ENCODE measurements at places on chromosomes 2 and 18.

DNA sequence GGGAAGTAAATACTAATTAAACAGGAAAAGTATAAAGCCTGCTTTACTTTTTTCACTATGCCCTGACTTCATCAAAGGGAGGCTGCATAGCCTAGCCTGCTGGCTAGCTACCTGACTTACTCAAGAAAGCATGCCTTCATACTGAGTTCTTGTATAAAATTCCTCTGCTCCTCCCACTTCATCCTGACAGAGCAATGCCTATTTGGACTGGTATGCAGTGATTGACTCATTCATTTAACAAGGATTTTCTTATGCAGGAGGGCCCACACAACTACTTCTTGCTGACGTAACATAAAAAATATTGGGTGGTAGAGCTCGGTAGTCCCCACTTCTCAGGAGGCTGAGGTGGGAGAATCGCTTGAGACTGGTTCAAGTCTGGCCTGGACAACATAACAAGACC is 70.5 kb downstream of the PRPF40A start:
- DNase-seq: peak; percentile 89

- DNase-seq: no peak
Measured at GRCh38 chr2:40243581-40244187, 208.2 kb downstream of the SLC8A1 start.

DNA sequence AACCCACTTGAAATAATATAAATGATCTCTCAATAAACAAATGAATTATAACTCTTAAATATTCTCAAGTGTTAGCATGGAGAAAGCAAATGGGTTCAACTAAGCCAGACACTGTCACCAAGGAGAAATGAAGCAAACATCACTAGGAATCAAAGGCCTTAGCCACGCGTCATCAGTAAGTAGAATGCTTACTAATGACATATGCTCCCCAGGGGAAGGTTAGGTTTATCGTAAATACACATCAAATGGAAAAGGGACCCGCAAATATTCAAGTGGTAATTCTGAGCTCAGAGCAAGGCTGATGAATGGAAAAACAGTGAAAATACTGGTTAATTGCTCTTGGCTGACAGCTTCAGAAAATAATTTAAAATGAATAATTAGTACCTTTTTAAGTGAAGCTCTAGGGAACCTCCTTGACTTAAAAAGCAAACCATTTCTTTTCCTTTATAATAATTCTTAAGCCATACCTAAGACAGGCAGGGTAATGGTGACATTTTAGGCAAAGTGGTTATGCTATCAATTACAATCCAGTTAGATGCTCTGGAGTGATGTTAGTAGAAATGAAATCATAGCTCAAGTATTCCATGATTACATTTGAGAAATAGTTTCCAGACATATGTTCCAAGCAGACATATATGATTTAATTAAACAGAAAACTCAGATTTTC is 101.5 kb downstream of the ALPK2 start:
- DNase-seq: no peak

DNA sequence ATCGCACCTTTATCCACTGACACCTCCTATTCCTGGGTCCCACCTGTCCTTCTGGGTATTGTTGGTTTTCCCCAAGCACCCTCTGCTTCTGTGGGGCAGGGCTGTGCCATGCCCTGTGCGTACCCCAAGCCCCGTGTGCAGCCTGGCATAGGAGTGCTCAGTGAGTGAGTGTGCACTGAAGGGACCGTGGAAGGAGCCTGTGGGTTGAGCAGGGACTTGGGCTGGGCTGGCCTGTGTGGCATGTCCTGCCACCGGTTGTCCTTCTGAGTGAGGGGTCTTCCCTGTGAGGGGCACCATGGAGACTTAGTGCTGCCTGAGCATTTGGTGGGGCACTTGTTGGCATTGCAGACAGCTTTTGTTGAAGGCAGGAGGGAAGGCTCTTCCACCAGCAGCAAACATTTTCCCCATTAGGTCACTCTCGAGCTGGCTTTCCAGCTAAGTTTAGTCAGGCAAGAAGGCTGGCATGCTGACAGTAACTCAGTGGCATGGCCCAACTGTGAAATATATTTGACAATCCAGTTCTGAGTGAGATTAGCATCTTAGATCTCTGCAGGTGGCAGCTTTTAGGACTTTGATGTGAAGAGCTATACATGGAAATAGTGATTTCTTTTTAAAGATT is 64.7 kb downstream of the LPIN1 start:
- DNase-seq: no peak

DNA sequence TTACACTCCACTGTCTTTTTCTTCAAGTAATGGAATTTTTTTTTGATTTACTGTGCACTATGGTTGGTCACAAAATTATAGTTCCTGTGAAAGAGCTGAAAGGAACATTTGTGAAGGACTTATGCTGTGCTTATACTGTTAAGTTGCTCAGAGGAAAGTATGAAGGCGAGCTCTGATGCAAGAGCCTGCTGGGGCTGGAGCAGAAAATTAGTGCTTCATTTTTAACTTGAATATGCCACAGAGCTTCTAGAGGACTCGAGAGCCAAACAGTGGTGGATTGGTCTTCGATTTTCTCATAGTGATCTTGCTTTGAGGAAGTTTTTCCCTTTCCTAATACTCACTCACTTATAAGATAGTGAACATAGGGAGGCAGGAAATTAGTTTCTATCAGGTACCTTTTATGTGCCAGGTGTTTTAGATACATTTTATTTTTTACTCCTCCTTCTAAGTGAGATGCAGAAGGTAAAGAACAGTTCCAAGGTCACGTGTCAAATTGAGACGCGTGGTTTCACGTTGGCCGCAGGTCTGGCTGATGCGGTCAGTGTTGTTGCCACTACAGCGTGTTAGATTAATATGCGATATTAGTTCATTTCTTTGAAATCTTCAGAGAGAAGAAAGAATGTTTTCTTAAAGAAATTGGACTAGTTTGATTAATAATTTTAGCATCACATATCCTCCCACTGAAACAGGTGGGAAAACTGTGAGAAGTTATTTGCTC is 20.2 kb downstream of the GATA6 start:
- DNase-seq: no peak

- DNase-seq: no peak
Measured at GRCh38 chr2:161367675-161368074, 48.4 kb upstream of the TBR1 start.

GRCh38 chr2:120612931-120613330 is 122.7 kb upstream of the GLI2 start:
- DNase-seq: no peak

DNA sequence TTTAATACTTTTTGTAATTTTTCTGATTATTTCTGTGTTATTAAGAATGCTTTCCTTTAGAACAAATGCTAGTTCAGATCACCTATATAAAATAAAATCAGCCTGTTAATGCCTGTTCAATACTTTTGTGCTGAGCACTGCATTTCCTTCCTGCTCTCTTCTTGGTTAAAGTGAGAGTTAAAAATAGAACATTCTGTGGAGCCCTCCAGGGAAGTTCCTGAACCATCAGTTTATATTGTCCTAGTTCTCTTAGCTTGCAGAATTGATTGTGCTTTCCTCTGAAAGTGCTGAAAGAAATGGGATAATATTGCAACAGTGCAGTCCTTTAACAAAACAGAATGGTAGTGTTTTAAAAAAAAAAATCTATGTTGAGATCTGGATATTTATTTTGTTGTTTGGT is 74.6 kb upstream of the UBXN4 start:
- no peak for DNase-seq

DNA sequence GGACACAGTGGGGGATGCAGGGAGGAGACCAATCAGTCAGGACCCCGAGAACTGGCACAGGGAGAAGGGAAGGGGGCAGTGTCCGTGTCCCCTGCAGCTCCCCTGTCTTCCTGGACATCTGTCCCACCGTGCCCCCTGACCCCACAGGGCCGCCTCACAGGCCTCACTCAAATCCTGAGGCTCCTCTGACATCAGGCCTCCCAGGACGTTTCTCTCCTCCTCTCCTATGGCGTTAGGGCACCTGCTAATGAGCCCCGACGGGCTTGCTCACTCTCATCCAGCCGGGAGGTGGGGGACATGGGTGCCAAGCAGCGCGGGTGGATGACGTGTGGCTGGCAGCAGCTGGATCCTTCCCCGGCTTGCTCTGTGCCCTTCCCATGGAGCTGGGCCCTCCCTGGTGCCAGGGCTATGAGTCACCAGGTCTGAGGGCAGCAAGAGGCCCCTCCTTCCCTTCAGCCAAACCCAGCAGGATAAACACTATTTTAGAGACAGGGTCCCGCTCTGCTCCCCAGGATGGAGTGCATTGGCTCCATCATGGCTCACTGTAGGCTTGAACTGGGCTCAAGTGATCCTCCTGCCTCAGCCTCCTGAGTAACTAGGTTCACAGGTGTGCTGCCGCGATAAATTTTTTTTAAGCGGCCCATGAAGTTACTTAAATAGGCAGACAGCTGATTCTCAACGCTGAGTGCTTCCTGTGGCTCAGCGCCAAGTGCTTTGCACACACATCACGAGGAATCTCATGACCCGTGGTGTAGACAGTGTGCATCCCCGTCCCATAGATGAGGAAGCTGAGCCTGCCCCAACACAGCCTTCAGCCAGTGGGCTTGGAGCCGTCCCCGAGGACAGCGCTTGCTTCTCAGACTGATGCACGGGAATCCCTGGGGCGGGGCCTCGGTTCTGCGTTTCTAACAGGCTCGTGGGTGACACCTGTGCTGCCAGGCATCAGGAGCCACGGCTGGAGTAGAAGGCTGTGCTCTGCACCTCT is 64.5 kb upstream of the HDAC4 start:
- no peak for DNase-seq
